ENCODE measurements at places on chromosomes 7 and 10.
A peak's percentile ranks its signal among the peaks of the same experiment; 100 is the strongest.

DNA sequence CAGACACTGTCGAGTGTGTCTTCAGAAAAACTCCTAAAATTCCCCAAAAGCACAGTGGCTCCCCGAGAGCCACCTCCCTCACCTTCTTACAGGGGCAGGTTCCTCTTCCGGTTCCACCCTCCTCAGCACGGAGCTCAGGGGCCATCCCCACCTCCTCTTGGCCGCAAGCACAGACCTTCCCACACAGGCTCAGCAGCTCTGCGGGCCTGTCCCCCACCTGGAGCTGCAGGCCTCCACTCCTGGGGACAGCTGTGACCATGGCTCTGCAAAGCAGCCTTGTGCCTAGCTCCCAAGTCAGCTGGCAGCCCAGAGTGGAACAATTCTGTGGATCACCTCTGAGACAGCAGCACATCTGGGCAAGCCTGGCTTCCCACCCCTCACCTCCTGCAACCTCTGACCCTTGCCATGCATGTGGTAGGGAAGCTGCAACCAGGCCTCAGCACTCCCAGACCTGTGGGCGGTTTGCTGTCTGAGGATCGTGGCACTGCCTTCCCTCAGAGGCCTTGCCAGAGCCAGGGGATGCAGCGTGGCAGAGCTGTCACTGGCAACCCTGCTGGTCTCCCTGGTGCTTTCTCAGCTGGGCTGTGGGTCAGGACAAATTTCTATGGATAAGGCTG, 79.7 kb downstream of the ALOX5 start:
- DNase-seq: no peak

- peak; percentile 90 for DNase-seq
These were observed 15.1 kb downstream of the ADAM12 start for GRCh38 chr10:126373147-126373546.

- no peak for DNase-seq
These were observed 4.8 kb downstream of the FGFR2 start for GRCh38 chr10:121593281-121594075.

GRCh38 chr7:70104243-70104642, 506.0 kb downstream of the AUTS2 start:
- DNase-seq: peak; percentile 36

DNA sequence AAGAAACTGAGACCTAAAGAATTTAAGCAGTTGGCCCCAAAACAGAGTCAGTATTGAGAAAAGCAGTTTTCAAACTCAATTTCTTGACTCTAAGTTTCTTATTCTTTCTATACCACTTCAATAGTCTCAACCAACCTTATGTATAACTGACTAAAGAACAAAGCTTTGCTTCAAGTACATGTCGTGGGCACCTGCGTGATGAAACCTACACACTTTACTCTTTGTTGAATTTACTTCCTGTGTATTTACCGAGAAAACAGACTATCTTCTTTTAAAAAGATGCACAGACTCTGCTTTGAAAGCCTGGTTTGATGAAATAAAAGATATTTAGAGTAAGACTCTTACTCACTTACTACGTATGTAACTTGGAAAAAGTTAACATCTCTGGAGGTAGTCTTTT, 297.2 kb upstream of the CDC14C start:
- DNase-seq: no peak

DNA sequence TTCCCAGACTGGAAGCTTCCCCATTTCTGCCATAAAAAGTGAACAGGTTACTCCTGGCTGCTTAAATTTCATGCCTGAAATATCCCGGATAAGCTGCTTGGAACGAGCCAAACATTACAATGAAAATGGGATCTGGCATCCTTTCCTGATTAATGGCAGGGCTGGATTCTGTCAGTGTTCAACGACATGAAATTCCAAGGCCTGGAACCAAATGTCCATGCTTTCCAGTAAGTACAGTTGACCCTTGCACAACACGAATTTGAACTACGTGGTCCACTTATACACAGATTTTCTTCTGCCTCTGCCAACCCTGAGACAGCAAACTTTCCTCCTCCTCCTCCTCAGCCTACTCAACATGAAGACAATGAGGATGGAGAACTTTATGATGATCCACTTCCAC, 65.4 kb downstream of the SGMS1 start:
- no peak for DNase-seq

- no peak for DNase-seq
These were observed 181.1 kb downstream of the TNS3 start for GRCh38 chr7:47400741-47401206.

- DNase-seq: no peak
These were observed 319.7 kb downstream of the CXCL12 start for GRCh38 chr10:44064987-44065787.

DNA sequence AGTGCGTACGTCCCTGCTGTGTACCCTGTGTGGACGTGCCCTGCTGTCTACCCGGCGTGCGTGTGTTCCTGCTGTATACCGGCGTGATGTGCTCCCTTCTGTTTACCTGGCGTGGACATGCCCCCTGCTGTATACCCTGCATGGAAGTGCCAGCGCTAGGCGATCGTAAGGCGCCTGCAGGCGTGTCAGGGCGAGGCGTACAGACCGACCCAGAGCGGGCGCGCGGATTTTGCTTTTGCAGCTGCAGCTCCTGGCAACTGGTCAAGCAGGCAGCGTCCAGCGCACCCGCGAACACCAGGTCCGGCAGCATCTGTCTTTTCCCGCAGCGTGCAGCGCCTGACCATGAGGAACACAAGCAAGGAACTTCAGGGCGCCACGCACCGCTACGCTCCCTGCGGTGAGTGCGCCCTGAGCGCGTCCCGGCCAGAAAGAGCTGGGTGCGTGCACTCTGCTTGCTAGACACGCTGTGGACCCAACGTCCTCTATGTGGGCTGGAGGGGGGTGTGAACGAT, 680 bp downstream of the C7orf57 start:
- DNase-seq: no peak

GRCh38 chr7:70472601-70473237, 659.2 kb upstream of the GALNT17 start:
- DNase-seq: no peak

DNA sequence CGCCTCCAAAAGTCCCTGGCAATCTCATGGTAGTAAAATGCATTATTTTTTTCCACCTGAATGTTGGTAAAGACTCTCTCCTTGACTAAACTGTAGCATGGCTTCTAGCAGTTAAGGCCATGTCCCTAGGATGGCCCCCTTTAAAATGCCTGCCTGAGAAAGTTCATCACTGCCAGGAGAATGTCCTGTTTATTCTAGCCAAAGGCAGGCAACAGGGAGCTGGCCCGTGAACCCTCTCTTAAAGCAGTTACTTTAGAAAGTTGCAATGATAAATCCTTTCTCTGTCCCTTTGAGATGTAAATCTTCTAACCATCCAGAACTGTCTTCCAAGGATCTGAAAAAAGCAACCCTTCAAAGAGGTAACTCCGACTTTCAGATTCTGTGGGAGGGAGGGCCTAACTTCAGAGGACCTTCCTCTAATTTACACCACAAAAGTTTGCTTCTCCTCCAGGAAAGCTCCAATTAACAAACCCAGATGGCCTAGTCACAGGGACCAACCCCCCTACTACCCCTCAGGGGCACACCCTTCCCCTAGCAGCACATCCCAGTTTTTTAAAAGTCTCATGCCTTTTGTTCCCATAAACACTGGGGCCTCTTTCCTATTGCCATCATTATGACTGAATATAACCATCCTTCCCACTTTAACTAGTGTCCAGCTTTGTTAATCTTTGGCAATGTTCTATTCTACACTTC, 5.5 kb downstream of the DNTT start:
- peak; percentile 48 for DNase-seq

DNA sequence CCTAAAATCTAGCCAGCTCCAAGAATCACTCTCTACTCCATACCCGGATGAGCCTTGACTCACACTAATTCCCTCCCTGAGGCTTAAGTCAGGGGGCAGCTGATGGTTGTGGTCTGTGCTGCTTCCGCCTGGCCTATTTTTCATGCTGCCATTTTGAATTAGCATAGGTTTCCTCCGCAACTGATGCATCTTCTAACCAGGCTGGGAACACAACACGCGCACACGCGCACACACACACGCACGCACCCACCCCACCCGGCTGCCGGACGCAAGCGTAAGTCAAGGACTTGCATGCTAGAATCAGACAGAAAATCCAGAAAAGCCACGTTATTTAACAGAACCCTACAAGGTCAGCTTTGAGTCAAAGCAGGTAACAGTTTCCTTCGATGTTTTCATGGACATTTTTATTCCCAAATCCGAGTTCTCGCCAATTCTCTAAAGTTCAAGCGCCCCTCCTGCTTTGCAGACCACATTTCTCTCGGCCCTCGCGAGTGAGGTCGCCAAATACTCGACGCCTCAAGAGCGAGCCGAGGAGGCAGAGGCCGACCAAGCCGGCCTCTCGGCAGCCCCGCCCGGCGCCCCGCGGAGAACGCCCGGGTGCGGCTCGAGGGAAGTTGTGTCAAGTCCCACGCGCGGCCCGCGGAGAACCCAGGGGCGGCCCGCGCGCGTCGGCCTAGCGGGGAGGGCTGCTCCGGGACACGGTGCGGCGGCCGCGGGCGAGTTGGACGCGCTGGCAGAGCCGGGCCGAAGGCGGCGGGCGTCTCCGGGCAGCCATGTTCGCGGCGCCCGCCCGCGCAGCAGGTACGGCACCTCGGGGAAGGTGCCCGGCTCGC, 961 bp downstream of the SCRN1 start:
- peak; percentile 86 for DNase-seq

DNA sequence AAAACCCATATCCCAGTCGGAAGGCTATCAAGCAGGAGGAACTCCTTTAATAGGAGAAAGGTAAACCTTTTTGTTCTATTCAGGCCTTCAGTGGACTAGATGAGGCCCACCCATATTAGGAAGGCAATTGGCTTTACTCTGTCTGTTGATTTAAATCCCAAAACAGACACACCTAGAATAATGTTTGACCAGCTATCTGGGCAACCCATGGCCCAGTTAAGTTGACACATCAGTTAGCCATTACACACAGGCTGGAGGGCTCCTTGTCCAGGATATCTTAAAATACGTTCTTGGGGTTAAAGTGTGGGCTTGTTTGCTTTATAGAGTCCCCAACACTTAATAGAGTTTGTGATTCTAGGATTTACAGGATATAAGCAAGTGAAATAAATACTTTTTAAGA, 339.0 kb upstream of the PRKCQ start:
- no peak for DNase-seq

DNA sequence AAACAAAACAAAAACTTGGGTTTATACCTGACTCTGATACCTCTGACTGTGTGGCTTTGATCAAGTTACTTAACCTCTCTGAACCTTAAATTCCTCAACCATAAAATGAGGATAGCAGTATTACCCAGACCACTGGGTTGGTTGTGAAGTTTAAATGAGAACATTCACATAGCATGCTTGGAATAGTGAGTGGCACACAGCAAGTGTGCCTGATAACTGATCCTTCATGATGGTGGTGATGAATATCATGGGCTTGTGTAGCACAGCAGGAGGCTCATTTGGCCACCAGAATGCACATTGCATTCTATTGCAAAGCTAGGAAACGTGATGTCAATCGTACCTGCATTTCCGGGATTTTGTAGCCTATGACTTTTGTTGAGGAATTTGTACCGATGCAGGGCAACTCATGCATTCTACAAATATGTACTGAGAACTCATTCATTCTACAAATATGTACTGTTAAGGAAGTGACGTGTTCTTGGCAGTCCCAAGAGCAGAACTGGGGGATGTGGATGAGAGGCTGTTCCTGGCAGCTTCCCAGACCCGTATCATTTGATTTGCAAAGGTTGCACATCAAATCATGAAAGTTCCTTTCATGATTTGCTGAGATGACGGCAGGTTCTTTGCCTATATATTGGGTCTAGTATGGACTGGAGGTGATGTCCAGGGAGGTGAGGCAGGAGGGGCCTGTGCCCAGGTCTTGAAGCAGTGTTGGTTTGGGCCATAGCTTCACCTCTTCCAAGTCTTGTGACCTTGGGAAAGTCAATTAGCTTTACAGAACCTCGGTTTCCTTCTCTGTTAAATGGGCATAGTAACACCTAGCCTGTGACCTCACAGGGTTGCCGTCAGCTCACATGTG, 94.6 kb upstream of the SMNDC1 start:
- peak; percentile 95 for DNase-seq

DNA sequence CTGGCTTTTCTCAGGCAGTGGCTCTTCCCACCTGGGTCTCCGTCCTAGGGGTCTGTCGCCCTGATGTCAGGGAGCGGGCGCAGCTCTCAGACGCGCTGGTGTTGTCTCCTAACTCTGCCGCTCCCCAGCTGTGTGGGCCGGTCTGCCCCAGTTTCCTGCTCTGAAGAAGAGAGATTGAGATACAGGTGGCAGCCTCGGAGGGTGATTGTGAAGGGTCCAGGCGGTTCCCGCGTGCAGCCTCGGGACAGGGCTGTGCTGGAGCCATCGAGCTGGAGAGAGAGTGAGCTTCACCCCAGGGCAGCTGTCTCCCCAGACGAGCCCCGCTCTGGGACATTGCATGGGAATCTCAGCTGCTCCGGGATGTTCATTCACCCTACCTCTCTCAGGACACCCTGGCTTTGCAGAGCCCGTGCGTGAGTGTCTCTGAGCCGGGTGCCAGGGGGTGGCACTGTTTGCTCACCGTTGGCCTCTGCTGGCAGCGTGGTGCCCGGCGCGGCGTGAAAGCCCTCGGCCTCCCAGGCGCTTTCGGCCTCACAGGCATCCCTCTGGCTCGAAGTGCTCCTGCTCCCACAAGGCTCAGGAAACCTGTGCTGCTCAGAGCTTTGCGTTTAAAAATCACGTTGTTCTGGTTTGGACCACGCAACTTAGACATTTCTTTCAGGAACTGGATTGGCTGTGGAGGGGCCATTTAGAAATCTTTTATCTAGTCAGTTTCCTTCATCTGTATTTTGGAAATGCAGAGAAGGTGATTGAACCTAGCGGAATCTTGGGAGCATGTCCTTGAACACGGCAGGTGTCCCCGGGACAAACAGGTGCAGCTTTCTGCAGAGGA, 33.8 kb upstream of the ZFAND2A start:
- no peak for DNase-seq

DNA sequence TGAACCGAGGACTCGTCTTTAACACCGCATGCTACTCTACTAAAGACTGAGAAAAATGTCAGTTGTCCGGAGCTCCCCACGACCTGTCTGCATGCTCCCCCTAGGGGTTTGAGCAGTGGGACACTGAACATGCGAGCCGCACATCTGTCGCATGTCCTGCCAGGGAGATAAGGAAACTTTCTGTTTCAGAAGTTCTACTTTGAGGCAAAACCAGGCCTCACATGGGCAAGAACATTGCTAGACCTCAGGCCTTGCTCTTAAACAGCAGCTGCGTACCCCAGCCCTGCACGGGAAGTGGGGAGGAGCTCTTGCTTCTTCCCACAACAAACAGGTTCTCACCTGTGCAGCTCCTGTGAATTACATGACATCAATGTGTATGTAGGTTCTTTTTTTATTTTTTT, 30.3 kb upstream of the HERPUD2 start:
- no peak for DNase-seq

DNA sequence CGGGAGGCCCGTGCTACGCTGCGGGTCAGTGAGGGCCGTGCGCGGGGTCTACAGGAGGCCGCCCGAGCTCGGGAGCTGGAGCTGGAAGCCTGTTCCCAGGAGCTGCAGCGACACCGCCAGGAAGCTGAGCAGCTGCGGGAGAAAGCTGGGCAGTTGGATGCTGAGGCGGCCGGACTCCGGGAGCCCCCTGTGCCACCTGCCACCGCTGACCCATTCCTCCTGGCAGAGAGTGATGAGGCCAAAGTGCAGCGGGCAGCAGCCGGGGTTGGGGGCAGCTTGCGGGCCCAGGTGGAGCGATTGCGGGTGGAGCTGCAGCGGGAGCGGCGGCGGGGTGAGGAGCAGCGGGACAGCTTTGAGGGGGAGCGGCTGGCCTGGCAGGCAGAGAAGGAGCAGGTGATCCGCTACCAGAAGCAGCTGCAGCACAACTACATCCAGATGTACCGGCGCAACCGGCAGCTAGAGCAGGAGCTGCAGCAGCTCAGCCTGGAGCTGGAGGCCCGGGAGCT, 7.0 kb downstream of the LZTS2 start:
- no peak for DNase-seq
